BJ (cell line): ENCODE measurements at places on chromosomes 2 and 18.
A peak's percentile ranks its signal among the peaks of the same experiment; 100 is the strongest.

- no peak for DNase-seq
Observed at GRCh38 chr2:45199973-45200372, 190.7 kb upstream of the SIX2 start.

- no peak for DNase-seq
Observed at GRCh38 chr2:63500398-63500797, 87.9 kb downstream of the WDPCP start.

- peak; percentile 14 for DNase-seq
Observed at GRCh38 chr2:148132412-148132811, 111.5 kb downstream of the MBD5 start.

DNA sequence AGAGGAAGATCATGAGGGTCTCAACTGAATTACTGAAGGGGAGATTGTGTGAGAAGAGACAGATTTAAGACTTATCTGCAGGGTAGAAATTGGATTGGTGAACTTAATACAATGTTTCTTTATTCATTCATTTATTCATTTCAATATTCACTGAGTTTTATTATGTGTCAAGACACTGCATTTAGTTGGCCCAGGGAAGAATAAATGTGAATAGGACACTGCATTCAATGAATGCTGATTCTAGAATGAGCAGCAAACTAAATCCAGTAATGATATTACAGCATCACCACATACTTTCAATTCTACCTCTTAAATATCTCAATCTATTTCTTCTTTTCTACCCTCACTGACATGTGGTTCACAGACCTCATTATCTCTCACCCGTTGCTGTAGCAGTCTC is 149.0 kb upstream of the TACR1 start:
- no peak for DNase-seq

DNA sequence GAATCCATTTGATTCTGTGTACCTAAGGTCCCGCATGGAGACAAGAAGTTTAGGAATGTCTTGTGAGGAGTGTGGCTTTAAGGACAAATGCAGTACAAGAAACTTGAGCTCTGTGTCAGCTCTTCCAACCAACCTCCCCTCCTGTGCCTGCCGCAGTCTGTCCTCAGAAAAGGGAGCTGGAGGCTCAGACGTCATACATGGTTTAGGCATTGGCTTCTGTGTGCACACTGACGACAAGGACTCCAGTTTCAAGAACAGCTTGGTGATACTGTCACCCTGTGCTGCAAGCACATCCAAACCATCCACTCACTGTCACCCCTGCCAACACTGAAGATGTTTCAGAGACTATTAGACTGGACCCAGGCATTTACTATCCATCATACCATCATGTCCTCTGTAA is 470.4 kb downstream of the IRS1 start:
- no peak for DNase-seq

GRCh38 chr2:47595115-47595514 is 187.8 kb upstream of the MSH6 start:
- no peak for DNase-seq

GRCh38 chr2:127080938-127081755 is 25.8 kb downstream of the BIN1 start:
- DNase-seq, result no peak

GRCh38 chr2:40273734-40274182 is 178.1 kb downstream of the SLC8A1 start:
- DNase-seq, result no peak

DNA sequence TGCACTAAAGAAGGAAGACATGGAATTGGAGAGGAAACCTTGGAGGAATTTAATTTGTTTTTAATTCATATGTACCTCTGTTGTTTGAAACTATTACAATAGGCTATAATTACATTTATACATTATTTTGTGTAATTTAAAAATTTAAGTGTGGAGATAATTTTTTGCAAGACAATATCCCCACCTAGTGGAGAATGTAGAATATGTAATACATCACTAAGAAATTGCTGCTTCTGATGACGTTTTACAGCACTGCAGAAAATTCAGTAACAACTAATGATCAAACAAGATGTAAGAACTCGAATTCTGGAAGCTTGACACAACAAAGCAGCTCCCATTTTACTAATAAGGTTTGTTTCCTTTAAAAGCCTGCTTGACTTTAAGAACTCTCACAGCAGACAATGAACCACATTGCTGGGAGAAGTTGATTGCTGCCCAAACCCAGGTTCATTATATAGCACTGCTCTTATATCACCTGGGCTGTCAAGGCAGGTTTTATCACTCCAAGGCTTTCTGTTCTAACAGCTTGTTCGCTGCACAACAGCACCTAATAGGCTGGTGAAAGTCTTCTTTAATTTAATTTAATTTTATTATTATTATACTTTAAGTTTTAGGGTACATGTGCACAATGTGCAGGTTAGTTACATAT is 53.4 kb downstream of the THADA start:
- DNase-seq, result no peak
